NCI-H69 (cell line): ENCODE measurements at places on chromosomes 2 and 18.

- DNase-seq: no peak
Observed at GRCh38 chr18:66077066-66077465, 326.3 kb downstream of the CDH7 start.

- DNase-seq: peak; percentile 96
Observed at GRCh38 chr2:150487537-150488429, at the start of gene RND3. Gene RND3, minus strand, starts transcription at chr2:150487667. Its CDS starts 250 bp downstream, at chr2:150487417.

GRCh38 chr2:7997279-7997678 is 684.6 kb upstream of the ID2 start:
- DNase-seq: no peak

GRCh38 chr2:191225126-191225525 is 20.1 kb upstream of the MYO1B start:
- DNase-seq: peak; percentile 4

DNA sequence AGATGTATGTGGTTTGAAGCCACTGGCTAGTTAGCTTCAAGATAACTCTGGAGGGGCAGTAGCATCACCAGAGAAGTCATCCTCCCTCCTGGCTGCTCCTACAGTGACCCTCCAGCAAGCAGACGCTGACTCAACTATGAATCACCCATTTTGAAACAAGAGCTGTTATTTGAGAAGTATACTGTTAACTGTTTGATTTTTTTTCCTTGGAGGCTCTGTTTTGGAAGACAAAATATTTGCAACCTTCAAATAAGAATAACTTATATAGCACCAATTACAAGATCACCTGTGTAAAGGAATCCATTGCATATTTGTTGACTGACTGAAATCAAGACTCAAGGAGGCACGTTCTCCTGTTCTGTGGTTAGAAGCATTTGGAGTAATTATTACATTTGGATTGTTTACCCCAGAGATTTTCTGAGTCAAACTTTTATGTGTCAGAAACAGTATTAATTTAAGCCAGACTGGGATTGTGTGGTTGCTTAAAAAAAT is 313.8 kb downstream of the MTX2 start:
- peak; percentile 38 for DNase-seq

GRCh38 chr2:6883448-6884122 is 6.0 kb downstream of the RSAD2 start:
- peak; percentile 45 for DNase-seq

GRCh38 chr18:23563377-23564043 is 22.8 kb downstream of the NPC1 start:
- no peak for DNase-seq

GRCh38 chr18:63505566-63506335 is 29.0 kb downstream of the SERPINB5 start:
- peak; percentile 62 for DNase-seq

GRCh38 chr2:201285499-201285898 is 25.2 kb downstream of the CASP8 start:
- DNase-seq: no peak

DNA sequence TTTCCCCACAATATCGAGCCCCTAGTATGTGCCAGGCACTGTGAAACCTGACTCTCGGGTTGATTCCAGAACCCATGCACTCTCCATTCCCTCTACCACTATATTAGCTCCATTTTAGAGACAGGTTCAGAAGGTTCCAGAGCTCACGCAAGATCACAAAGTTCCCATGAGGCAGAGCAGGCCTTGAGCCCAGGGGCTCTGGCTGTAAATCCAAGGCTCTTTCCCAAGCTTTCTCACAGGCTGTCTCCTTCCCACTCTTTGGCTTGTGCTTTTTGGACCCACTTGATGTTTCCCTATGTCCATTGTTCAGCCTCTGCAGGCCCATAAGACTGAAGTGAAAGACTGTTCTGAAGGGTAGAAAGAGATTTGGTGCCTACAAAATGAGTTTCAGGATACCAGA is 15.7 kb downstream of the KIAA2012 start:
- DNase-seq: no peak

- DNase-seq: no peak
Observed at GRCh38 chr2:128134573-128134972, 43.6 kb downstream of the UGGT1 start.

GRCh38 chr2:100397118-100397860 is 20.2 kb downstream of the CHST10 start:
- DNase-seq: no peak

GRCh38 chr2:238462782-238463396 is 36.2 kb downstream of the ASB1 start:
- peak; percentile 54 for DNase-seq

DNA sequence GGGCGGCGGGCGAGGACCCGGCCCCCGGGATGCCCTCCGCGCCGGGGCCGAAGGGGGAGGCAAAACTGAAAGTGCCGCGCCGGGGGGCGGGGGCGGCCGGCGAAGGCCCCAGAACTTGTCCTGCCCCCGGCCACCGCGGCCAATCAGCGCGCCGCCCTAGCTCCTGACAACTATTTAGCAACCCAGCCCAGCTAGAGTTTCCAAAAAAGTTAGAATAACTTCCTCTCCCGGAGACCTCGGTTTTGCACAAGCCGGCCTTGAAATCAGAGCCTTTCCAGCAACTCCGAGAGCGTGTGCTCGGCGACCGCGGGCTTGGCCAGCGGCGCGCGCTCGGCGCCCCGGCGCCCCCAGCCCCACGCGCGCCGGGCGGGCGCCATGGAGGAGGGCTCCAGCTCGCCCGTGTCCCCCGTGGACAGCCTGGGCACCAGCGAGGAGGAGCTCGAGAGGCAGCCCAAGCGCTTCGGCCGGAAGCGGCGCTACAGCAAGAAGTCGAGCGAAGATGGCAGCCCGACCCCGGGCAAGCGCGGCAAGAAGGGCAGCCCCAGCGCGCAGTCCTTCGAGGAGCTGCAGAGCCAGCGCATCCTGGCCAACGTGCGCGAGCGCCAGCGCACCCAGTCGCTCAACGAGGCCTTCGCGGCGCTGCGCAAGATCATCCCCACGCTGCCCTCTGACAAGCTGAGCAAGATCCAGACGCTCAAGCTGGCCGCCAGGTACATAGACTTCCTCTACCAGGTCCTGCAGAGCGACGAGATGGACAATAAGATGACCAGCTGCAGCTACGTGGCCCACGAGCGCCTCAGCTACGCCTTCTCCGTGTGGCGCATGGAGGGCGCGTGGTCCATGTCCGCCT is at the start of gene TWIST2:
Gene TWIST2, plus strand, starts transcription at position 245 of the 850 bp plus-strand sequence. Its CDS starts 131 bp downstream, at position 376.
- DNase-seq: peak; percentile 6

- no peak for DNase-seq
Observed at GRCh38 chr2:240981871-240982800, 16.3 kb upstream of the SNED1 start.

GRCh38 chr2:33011941-33012340 is 65.2 kb downstream of the LTBP1 start:
- peak; percentile 80 for DNase-seq

GRCh38 chr18:2147476-2148230 is 423.7 kb downstream of the METTL4 start:
- peak; percentile 52 for DNase-seq

DNA sequence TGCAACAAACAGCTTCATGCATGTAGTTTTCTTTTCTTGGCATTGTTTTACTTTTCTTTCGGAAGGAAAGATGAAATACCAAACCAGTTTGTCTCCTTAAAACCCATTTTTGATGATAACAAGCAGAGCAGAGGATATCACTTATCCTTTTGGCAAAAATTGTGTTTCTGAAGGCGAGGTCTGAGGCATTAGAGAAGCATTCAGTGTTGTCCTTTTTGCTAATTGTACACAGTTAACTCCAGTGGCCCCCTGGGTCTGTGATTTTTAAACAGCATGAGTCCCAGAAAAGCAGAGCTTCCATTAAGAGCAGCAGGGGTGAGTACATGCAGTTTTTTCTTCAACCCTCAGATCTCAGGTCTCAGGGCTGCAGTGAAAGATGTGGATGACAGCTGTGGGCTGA is 41.3 kb downstream of the TTC39C start:
- DNase-seq: peak; percentile 98

GRCh38 chr2:182142062-182142461 is 156.4 kb downstream of the PPP1R1C start:
- no peak for DNase-seq

DNA sequence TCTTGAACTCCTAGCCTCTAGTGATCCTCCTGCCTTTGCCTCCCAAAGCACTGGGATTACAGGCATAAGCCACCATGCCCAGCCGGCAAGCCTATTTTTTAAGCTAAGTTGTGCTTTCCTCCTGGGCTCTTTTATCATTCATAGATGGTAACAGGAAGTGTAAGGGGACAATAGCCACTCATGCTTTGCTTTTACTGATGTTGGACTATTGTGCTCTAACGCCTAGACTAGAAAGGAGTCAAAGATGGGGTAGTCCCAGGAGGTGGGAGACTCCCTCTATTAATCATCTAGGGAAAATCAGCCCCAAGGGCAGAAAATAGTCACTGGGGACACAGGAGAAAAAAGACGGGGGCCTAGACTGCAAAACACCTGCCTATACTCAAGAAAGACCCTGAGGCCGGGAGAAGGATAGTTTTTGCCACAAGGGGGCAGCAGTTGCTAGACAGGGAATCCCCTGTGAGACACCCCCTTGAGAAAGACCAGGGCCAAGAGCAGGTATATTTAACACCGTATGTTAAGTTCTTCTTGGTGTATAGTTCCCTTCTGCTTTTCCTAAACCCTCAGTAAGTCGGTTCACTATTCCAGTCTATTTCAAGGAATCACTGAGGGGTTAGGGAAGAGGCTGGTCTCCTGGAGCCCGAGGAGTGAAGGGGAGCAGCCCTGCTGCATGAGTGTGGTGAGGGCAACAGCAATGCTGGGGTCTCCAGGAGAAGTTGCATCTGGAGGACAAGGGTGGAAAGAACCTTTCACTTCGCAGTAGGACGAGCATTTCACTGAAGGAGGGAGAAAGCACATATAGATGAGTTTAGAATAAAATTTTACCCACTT is 2.1 kb upstream of the CXCR1 start:
- peak; percentile 30 for DNase-seq
